DMS 273 treated with DMSO at 0.1 percent for 48 hours (cell line): ENCODE measurements at places on chromosomes 7 and 10.

- DNase-seq = no peak
Observed at GRCh38 chr10:52755297-52756062, 17.1 kb downstream of the MBL2 start.

- DNase-seq = no peak
Observed at GRCh38 chr10:103720328-103720963, 134.9 kb downstream of the SH3PXD2A start.

DNA sequence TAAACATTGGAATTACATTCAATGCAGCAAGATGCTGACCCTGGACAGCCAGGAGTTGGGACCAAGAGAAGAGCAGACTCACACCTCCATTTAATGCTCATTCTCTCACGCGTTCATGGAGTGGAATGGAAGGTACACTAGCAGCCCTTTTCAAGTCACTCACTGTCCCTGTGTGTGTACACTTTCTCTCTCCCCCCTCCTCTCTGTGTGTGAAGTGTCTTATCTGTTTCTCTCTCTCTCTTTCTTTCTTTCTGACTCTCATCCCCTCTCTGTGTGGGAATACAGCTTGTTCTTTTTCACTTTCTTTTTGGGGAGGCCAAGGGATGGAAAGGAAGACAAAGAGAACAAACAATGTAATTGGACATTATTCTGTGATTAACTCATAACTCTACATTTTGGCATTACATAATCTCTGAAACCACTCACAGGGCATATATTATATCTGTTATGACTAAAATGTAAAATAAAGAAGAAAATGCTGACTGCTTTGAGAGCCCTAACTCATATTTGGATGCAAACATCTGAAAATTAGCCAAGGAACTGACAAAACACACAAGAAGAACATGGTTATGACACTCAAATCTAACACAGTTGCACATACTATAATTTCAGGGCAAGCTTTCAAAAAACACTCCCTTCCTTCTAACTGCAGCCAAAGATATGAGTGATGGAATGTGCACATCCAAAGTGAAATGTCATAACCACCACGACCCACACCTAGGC, 188.8 kb downstream of the PARD3 start:
- no peak for DNase-seq

- DNase-seq = no peak
Observed at GRCh38 chr10:50917486-50917885, 32.1 kb upstream of the A1CF start.

DNA sequence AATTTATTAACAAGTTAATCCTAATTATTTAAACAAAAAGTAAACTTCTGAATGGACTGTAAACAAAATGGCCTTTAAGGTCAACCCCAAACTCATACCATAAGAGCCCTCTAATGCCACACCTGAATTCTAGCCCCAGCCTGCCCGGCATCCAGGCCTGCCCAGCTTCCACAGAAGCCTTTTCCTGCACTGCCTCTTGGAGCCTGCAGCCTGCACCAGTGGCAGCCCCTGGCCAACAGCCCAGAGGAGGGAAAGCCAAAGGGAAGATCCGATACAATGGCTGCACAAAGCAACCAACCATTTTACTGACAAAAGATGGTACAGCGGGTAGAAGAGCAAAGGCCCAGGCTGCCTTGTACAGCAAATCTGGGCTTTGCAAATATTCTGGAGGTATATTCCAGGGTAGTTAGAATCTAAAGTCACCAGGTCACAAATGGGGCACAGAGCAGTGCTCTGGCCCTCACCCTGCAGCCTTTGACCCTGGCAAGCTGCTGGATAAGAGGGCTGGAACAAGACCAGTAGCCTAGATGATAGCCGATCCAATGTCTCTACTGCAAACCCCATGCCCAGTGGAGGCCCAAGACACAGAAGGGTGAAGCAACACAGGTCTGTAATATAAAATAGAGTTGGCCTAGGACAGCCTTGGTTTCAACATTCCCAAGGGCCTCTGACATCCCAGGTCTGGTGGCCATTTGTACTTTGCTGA, 12.5 kb upstream of the CH25H start:
- no peak for DNase-seq

- no peak for DNase-seq
Observed at GRCh38 chr7:5578495-5578894, 154.9 kb upstream of the TNRC18 start.

GRCh38 chr7:74401137-74401859, 52.4 kb upstream of the GTF2IRD1 start:
- peak; percentile 9 for DNase-seq

DNA sequence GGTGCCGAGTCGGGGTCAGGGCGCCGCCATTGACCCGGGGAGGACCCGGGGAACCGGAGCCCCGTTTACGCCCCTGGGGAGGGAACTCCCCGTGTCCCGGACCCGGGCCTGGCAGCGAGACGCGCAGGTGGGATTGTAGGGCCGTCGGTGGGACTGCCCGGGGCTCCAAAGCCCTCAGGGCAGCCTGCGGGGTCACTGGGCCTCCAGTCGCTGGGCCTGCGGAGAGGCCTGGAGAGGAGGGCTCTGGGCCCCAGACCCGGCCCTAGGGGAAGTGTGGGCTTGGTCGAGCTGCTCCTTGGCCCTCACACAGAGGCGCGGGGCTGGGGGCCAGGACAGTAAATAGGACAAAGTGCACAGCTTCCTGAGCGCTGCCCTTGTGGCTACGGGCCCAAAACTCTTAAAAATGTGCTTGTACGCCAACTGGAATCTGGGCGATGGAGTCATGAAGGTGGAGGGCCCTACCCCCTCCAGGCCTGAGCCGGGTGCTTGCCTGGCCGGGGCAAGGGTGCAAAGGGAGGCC, 657 bp downstream of the ECHDC3 start:
- no peak for DNase-seq

DNA sequence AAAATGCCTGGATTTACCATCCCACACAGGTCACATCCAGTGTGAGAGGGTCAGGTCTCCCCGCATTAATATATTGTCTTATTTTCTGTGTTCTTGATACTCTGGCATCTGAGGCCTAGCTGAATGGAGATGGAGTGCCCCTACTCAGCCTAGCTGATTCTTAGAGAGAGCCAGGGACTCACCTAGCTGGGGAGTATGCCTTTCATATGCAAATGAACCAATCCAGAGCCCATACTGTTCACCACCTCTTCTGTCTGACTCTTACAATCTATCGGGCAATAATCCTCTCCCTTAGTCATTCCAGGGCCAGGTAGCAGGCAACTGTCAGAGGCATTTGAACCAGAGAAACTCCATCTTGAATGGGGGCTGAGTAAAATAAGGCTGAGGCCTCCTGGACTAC, 46.3 kb downstream of the LBX1 start:
- no peak for DNase-seq

DNA sequence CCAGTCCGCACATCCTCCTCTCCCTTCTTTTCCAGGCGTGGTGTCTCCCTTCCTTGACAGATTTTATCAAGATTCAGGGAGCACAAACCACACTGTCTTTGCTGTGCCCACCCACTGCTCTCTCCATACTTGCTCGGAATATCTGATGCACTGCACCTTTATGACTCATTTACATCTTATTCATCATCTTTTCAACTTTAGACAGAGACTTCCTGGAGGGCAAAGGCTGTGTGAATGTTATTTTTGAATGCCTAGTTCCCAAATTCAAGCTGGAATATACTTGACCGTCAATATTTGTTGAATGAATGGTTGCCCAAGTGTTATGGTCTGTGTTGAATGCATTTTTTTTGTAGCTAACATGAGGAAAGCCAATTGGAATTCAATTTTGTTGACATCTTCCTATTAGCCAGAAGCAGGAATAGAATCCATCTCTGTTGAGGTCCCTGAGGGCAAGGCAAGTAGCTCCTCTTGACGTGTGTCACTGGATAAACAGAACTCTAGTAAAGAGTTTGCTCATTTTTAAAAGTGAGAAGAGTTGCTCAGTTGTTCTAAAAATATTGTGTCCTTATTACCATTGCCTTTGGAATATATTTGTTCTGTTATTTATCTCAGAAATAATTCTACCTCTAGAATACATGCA, 95.0 kb downstream of the KLF6 start:
- no peak for DNase-seq

DNA sequence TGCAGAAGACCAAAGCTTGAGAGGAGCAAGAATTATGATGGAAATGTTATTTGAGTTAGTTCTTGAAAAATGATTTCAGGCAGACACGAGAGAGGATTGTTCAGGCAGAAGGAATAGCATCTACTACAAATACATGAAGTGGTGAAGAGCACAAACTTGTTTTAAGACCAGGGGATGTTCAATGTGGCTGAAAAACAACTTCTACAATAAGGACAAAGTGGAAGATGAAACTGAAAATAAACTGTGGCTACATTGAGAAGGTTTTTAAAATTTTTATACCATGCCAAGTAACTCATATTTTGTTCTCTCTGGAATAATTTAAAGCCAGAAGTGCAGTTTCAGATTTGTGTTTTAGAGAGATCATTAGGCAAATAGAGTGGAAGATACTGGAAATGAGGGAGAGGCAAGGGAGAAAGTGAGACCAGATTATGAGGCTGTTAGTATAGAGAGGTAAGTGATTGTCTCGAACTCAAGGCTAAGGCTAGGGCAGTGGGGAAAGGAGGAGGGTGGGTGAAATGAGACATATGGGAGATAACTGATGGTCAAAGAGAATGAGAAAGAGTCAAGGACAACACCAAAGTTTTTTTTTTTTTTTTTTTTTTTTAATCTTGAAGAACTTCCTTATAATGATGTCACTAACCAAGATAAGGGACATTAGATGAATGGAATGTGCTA, 115.4 kb downstream of the MDFIC start:
- DNase-seq = no peak

DNA sequence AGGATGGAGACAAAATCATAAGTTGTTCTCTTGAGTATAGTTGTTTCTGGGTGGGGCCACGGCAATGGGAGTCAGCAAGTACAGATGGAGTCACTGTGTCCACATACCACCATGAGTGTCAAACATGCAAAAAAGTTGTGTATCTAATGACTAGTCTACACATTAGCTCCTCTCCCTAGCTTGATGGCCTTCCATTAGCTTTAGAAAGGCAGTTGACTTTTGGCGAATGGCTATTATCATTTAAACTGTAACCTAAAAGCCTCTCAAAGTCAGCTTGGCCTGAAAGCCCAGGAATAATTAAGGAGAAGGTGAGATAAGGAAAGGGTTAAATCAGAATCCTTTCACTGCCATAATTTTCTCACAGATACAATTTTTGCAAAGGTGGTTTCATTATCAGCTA, 95.5 kb upstream of the MEOX2 start:
- no peak for DNase-seq

DNA sequence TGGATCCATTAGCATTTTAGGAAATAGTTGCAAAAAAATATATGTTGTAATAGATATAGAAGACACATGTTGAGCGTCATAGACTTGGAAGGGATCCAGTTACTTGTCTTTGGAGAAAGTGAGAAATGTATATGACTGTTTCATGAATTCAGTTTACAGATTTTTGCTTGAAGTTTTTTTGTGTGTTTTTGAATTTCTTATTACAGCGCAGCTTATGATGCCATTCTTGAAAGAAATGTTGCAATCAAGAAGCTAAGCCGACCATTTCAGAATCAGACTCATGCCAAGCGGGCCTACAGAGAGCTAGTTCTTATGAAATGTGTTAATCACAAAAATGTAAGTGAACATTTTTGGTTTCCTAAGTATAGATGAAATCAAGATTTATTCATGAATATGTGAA, 98.2 kb downstream of the MAPK8 start:
- no peak for DNase-seq

DNA sequence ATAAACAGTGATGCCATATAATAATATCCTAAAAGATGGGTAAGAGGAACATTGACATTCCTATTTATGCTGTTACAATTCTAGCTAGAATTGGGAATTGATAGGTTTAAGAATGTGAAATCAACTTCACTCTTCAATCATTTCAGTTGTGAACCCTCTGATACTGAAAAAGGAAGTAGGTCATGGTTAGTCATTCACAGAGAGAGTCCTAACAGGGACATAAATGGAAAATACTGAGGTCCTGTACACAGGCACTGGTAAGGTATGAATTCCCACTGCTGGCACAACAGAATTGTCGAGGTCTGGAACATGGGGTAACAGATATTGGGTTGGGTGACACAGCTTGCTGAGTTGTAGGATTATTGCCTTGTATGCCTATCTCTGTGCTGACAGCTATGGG, 289.4 kb upstream of the LRRN3 start:
- DNase-seq = no peak

DNA sequence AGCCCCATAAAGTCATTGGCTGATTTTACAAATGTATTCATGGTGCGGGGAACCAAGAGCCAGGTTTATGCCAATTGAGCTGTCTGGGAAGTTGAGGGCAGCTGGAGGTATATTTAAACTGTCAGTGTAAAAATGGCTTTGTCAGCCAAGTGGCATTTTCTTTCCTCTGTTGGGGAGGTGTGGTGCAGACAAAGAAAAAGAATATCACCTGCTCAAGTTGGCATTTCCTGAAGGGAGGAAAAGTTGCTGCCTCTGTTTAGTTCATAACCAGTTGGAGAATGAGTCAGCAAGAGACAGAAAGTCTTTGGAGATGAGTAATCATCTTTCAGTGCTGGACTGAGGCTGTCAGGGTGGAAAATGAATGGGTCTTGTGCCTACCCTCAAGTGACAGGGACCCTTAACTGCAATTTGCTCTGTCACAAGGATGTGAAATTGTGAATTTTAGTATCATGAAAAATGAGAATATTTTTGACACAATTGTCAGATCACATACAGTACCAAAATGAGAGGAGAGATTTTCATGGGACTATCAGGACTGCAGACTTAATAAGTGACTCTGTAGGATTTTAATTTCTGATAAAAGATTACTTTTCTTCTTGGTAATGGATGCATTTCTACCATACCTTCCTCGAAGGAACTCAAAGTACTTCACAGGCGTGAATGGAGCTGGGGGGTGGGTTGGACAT, 137.3 kb downstream of the ANLN start:
- DNase-seq = no peak

DNA sequence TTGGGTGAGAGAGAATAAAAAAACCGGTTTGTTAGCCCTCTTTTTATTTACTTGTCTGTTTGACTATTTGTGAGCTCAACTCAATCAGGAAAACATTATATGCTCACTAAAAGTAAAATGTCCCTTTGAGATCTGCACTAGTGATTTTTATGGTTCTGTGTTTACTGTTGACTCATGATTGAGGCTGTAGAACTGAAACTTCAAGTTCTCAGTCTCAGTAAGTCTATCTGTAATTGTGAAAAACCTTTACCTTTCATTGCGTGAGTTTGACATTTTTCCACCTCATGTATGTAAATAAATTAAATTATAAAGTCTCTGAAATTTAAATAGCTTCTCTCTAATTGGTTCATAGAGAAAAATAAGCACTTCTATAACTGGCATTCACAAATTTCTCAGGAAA, 17.0 kb upstream of the CASD1 start:
- DNase-seq = no peak

DNA sequence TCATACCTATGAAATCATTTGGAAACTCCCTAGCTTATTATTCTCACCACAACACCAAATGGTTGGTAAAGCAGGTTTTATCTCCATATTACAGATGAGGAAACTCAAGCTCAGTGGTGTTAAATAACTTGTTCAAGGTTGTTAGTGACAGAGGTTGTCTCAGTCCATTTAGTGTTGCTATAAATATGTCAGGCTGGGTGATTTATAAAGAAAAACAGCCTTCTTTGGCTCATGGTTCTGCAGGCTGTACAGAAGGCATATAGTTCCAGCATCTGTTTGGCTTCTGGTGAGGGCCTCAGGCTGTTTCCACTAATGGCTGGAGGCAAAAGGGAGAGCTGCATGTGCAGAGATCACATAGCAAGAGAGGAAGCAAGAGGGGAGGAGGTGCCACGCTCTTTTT, 96.6 kb downstream of the ZNF438 start:
- DNase-seq = peak; percentile 48

GRCh38 chr10:34906067-34906965, 91.2 kb upstream of the PARD3 start:
- DNase-seq = peak; percentile 54
